ENCODE measurements at places on chromosomes 7 and 10.

- no peak for DNase-seq
Observed at GRCh38 chr10:83515001-83515400, 624.3 kb upstream of the GHITM start.

DNA sequence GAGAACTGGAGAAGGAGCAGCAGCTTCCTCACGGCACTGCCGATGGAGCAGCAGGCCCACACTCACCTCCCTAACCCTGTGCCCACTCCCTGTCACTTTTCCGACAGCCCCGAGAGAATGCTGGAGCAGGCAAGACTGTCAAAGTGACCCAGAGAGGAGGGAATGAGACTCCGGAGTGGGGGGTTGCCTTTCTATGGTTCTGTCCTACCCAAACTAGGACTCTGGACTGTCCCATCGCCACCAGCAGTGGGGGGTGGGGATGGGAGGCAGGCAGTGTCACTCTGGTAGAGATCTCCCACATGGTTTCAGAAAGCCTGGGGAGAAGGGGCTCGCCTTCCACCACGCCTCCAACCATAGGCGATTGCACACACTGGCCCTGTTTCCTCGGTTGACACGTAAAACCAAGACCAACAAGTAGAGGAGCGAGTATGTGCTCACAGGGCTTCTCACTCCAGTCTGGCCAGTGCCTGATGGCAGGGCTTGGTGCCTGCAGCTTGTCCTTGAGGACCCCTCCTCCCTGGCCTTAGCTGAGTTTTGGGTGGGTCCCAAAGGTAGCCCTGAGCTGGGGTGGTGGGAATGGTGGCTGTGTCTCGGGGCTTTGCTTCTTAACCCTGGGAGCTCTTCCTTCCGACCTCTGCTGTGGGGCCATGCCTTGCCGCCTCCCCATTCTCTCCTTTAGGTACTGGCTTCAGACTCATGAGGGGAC is 148.5 kb downstream of the PTPN20 start:
- no peak for DNase-seq

- DNase-seq: peak; percentile 22
Observed at GRCh38 chr7:152076324-152076821, 50.9 kb downstream of the GALNT11 start.

DNA sequence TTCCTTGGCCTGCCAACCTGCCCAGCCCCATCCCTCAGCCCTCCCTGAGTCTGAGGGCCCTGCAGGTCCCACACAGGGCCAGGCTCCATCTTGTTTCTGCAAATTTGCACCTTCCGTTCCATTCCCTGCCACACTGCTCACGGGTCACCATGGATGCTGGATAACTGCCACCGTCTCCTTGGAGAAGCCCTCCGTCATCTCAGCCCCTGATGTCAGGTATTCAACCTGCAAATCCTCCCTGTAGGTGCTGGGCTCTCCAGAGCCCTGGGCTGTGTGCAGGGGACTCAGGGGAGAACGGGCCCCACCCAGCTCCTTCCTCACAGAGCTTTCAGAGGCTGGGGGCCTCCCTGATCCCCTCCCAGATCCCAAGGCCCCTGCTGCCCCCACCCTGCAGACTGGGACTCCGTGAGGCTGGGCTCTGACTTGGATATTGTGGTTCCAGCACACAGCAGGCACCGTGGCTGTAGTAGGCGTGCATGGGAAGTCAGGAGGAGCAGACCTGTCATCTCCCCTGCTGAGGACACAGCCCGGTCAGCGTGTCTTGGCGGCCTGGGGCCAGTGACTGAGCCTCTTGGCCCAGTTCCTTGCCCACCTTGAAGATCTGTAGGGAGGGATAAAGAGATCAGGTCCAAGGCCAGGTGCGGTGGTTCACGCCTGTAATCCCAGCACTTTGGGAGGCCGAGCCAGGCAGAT is 121.7 kb upstream of the TNRC18 start:
- no peak for DNase-seq

DNA sequence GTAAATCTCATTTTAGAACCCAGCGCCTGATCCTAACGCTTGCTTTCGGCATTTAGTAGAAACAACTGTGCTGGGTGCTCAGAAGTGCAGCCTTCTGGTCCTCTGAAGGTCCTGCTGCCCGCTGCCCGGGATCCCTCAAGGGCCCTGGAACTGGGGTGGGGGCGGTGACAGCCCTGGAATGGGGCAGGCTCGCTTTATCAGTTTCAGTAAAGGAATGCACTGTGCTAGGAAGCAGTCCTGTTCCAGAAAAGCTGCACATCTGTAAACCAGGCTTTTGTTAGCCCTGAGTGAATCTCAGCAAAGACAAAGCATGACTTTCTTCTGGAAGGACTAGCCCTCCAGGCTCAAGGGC is 254.6 kb downstream of the TNS3 start:
- DNase-seq: no peak
